ENCODE measurements at places on chromosomes 12 and 14. TPM values are rescaled to one million over a fixed set of nuclear protein-coding genes. Genes with fewer than 3 reads are reported as not detected.

RNASE7 gene
- total RNA-seq = 0.94 TPM

LHX5 gene
- total RNA-seq = not detected

DAO gene
- total RNA-seq = not detected

ESRRB gene
- 0.16 TPM for total RNA-seq

STAC3 gene
- 3.0 TPM for total RNA-seq

FGF23 gene
- not detected for total RNA-seq

RPL10L gene
- not detected for total RNA-seq

- no peak for DNase-seq
Measured at GRCh38 chr12:79624378-79624777, 66.4 kb downstream of the PAWR start.

DNA sequence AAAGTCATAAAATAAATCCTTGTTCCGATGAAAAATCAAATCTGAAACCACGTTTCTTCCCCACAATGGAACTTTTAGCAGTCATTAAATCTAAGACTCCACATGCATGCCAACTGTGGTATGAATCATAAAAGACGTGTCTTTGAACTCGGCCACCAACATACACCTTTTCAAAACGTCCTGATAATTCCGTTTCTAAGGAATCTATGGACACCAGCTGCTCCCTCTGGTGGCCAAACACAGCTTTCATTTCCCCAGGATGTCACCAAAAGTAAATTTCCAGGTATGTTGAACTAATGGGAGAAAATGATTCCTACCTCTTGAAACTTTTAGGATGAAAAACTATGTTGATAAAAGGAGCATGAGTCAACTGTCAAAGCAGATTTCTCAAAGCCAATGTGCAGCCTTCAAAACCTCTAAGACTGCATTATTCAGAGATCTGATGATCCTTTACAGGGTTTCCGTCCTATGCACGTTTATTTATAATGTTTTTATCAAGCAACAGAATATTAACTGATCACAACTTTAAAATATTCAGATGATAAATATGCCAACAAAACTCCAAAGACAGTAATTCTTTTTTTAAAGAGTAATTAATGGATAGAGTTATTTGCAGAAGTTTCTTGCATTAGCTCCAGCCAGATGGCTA, 96.2 kb downstream of the CIT start:
- DNase-seq = no peak

DNA sequence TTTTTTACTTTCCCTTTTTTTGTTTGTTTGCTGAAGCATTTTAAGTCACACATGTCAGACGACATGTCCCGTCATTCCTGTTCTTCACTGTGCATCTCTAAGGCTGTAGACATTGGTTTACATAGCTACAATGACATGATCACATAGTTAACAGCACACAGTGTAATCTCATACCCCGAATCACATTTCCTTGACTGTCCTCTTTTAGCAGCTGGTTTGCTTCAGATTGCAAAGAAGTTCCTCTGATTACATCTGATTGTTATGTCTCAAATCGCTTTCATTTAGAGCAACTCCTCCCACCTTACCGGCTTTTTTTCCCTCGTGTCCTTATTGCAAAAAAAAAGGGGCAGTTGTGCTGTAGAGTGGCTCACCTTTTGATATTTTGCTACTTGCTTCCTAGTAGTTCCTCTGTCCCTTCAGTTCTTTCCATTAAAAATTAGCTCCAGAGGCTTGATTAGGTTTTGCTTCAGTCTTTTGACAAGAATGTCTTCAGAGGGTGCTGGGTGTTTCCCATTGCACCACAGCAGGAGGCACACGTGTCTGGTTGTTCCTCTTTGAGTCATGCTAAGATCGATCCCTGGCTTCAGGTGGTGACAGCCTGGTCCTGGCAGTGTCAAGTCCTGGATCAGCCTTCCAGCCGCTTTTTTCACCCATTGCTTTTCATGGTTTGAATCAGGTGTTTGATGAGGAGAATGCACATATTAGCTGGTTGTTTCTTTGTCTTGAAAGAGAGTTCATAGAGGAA, 35.0 kb downstream of the ZNF664 start:
- no peak for DNase-seq

DNA sequence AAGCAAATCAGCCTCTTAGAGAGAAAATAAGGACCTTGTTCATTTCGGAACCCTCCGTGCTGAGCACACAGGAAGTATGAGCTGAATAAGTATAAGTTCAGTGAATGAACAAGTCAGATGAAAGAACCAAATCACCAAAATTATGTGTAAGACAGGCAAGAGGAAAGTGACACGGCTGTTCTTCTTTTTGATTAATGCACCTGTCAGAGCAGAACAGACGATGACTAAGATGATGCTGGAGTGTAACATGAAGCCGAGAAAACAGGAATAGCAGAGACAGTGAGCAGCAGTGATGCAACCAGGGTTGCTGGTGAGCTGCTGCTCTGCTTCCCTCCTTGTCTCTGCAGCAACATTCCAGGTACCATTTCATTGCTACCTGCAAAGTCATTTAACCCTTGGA, 861.1 kb downstream of the GALC start:
- DNase-seq = no peak

- no peak for DNase-seq
Measured at GRCh38 chr14:44620121-44621019, 113.3 kb upstream of the FSCB start.

- DNase-seq = no peak
Measured at GRCh38 chr12:65156366-65156841, 13.0 kb upstream of the LEMD3 start.

DNA sequence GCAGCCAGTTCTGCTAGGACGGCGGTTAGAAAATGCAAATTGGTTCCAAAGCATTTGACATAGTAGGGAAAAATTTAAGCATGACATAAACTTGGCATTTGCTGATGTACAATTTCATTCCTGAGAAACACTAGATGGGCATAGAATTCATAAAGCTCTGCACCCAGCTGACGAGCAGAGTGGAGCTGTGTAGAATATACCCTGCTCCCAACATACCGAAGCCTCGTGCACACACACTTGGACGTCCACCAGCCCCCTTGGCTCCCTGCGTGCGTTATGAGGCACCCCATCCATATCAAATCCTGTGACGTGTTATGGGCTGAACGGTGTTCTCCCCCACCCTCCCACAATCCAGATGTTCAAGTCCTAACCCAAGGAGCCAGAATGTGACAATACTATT, 65.4 kb downstream of the CLMN start:
- no peak for DNase-seq

DNA sequence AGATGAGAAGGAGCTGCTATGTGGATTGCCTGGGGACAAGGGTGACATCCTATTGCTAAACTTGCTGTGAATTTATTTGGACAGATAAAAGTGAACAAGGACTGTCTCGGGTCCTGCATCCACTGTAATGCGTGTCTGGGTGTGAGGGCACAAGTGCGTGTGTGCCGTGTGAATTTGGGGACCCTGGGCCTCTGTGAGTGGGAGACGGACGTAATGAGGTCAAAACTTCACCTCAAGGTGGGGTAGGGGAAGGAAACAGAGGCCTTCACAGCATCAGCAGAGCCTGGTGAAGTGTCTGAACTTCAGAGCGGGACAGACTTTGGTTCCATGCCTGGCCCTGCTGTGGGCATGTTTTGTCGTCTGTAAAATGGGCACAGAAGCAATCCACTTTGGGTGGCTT, 14.8 kb downstream of the ASB2 start:
- no peak for DNase-seq

DNA sequence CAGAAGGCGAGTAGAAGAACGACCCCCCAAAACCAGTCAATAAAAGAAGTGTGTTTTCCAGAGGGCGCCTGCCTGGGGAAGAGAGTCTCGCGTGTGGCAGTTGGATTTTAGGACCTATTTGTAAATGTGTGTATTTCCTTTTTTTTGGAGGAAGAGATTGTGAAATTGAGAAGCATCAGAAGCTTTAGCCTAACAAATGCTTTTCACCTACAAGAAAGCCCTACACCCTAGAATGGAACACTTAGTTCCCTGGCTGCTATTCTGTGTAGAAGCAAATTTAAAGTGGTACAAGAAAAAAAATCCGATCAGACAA, 1.3 kb downstream of the RCOR1 start:
- no peak for DNase-seq

DNA sequence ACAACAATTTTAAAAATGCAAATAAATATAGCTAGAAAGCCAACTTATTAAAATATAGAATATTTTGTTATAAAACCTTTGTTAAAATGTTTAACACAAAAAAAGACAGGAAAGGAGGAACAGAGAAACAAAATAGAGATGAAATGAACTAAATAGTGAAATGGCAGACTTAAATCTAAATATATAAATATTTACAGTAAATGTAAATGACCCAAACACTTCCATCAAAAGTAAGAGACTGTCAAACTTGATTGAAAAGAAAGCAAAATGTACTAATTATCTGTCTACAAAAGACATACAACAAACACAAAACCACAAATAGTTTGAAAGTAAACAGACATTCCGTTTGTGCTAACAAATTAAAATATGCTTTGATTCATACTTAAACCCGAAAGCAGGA, 41.7 kb downstream of the PLBD1 start:
- no peak for DNase-seq

GRCh38 chr12:130026608-130027176, 122.9 kb upstream of the TMEM132D start:
- no peak for DNase-seq

- DNase-seq = peak; percentile 53
Measured at GRCh38 chr12:101459642-101460346, 15.3 kb upstream of the SPIC start.

- no peak for DNase-seq
Measured at GRCh38 chr12:124752437-124753227, 111.0 kb downstream of the SCARB1 start.

DNA sequence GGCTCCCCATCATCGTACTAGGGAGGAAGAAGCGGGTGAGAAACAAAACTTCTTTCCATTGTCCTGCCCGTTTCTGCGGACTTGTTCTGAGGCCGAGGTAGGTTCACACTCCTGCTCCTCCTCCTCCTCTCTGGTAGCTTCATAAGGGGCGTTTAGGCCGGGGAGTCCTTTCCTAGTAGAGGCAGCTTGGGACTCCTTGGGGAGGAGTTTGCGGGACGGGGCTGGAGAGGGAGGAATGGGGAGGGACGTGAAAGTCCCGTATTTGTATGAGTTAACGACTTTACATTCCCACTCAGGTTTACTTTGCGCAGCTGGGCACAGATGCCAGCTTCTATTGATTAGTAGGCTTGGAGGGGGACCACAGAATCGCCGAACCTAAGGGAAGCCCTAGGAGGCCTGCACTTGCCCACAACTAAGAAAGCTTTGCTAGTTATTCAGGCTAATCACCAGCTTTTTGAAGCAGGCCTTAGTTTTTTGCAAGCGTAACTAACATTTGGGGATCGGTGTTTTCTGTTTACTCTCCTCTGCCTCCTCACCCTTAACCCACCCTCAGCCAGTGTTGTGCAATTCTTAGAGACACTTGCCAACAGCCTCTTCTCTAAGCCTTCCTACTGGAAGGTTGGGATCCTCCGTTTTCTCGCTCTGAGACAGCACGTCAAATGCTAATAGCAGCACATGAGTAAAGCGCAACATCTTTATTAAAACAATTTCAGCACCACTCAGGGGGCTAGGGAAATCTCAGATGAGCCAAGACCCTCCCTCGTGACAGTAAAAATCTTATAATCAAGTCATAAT, 499 bp downstream of the RNASE4 start:
- DNase-seq = peak; percentile 54

DNA sequence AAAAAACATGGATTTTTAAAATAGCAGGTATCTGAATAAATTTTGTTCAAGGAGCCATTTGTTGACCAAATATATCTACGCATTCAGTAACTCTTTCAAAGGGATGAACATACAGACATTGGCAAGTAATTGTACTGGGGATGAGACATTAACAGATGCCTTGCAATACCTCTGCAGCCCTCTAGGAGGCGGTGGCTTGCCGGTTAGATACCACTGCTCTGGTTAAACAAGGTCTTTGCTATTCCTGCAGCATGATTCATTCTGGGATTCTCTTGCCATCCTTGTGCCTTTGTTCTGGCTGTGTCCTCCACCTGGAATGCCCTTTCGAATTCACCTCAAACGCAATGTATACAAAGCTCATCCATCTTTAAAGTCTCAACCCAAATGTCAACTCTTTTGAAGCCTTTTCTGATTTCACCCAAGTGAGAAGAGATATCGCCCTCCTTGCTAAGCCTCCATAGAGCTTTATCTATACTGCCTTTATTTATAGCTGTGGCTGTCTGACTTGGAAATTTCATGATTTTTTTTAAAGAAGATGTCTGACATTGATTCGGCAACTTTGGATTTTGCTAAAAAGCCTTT, 131.0 kb upstream of the SRRM4 start:
- no peak for DNase-seq

DNA sequence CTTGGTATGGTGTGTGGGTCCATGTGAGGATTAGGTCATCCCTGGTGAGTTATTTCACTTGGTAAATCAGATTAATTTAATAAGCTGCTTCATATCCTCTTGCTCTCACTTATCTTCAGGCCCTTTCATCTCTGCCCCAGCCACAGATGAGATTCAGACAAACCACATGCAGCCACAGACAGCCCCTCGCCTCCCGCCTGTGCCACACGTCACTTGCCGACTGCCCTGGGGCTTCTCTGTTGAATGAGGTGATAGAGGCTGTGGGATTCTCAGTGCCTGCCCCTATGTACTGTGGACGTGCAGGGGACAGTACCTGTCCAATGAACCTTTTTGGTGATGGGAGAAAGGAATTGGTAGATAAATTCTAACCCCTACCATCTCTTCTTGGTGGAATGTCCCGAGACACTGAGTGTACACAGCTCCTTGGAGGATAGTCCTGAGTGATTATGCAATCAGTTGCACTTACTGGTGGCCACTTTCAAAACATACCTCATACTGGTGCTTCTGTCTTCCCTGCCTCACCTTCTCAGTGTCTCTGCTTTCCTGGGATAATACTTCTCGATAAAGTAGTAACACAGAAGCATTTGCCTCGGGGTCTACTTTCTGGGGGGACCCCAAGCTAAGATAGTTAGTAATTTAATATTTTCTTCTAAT, 248.7 kb downstream of the TTC6 start:
- no peak for DNase-seq

- peak; percentile 34 for DNase-seq
Measured at GRCh38 chr12:131057722-131058515, 104.2 kb downstream of the ADGRD1 start.

DNA sequence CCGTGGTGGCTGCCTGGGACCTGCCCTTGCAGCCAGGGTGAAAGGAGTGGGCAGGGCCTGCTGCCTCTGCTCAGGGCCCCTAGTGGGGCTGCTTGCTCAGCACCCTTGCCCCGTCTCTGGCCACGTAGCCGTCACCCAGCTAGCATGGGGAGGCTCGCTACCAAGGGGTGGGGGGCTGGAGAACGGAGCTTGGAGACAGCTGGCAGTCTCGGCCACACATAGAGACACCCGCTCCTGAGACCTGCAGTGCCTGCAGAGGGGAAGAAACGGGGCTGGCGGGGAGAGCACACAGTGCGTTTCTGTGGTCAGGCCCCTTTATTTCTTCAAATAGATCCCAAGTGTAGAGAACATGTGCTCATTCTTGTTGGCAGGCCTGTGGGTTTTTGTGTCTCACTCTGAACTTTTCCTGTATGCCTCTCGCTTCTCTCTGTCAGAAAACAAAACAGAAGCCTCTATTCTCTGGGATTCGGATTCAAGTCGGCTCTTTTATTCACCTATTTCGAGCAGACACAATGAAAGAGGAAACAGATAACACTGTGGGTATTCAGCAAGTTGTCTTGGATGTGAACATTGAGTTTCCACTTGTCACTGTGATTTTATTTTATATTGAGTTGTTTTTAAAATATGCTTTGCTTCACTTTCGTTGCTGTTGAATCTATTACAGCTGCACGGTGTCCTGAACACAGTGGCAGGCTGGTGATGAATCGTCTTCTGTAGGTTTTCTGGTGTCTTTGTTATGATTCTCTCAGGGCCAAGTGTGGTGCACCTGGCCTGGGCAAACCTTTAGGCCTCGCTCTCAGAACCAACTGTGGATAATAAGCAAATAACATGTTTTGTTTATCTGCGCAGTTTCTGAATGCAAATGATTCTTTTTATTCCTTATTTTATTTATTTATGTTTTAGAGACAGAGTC, 26.5 kb downstream of the PACS2 start:
- DNase-seq = no peak

Measured in ureter (tissue), 1 donor.